ENCODE measurements at places on chromosomes 7 and 10. TPM values are rescaled to one million over a fixed set of nuclear protein-coding genes. Genes with fewer than 3 reads are reported as not detected.

ACSL5 gene
- total RNA-seq: 12.2 TPM

DNA sequence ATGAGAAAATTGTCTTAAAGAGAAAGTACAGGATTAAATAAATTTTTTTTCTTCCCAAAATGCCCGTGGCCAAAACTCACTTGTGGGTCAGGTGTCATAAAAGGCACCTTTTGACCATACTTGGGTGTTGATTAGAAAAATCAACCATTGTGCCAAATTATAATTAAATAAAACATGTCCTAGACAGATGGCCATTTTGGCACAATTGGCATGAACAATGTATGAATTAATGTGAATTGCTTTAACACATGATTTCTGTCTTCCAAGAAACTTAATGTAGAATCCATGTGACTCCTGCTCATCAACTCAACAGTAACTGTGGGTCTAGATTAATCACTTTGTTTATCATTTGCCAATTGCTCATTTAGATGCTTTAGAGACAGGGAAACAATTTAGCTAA, 64.0 kb downstream of the CSTF2T start:
- H3K4me1 ChIP-seq: no peaks in the 10 kb centered on the region
- H3K27ac ChIP-seq: no peak overlapping the region
- no peak overlapping the region for H3K4me3 ChIP-seq
- H3K27me3 ChIP-seq: no peaks in the 10 kb centered on the region
- no peaks in the 10 kb centered on the region for H3K36me3 ChIP-seq

PTEN gene
- 192 TPM for total RNA-seq

GRCh38 chr7:157692460-157693011, 355.7 kb downstream of the DNAJB6 start:
- H3K27ac ChIP-seq: no peak overlapping the region
- H3K27me3 ChIP-seq: no peaks in the 10 kb centered on the region
- H3K4me1 ChIP-seq: no peaks in the 10 kb centered on the region
- peak; percentile 4 for DNase-seq
- no peaks in the 10 kb centered on the region for H3K36me3 ChIP-seq
- no peak overlapping the region for H3K4me3 ChIP-seq

GRCh38 chr10:51892965-51893658, 193.7 kb upstream of the CSTF2T start:
- no peak overlapping the region for H3K27ac ChIP-seq
- H3K27me3 ChIP-seq: no peaks in the 10 kb centered on the region
- no peaks in the 10 kb centered on the region for H3K36me3 ChIP-seq
- no peak overlapping the region for H3K4me3 ChIP-seq

C10orf143 gene
- total RNA-seq: 8.6 TPM

DNA sequence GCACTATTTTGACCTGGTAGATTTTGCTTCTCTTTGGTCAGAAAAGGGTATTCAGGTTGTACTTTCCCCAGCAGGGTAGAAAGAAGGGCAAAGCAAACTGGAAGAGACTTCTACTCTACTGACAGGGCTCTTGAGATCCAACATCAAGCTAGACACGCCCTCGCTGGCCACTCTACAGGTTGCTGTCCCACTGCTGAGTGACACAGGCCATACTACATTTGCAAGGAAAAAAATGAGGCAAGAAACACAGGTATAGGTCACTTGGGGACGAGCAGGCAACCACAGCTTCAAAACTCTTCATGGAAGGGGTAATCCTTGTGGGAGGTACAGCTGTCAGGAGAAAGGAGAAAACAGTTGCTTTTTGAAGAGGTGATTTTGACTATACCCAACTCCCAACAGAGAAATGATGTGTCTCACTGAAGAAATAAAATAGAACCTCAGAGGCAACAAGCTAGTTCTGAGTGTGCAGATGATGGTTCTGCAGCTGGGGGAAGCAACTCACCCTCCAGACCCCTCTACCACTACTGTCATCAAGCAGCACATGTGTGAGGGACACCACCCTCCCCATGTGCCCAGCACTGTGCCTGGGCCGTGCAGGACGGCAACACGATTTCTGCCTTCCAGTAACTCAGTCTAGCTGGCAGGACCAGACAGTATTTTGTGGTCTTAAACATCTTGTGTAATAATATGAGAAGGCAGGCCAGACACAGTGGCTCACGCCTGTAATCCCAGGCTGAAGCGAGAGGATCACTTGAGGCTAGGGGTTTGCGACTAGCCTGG, 16.3 kb downstream of the AKR1B1 start:
- peaks cover 92% of the 10 kb centered on the region for H3K36me3 ChIP-seq
- H3K4me1 ChIP-seq: no peaks in the 10 kb centered on the region
- no peak for DNase-seq

- no peaks in the 10 kb centered on the region for H3K4me1 ChIP-seq
- H3K4me3 ChIP-seq: no peak overlapping the region
- H3K36me3 ChIP-seq: no peaks in the 10 kb centered on the region
- H3K27me3 ChIP-seq: no peaks in the 10 kb centered on the region
- no peak for DNase-seq
- no peak overlapping the region for H3K27ac ChIP-seq
These were observed 16.6 kb upstream of the WDFY4 start for GRCh38 chr10:48667960-48668590.

- no peak overlapping the region for H3K27ac ChIP-seq
- DNase-seq: peak; percentile 77
- H3K27me3 ChIP-seq: no peaks in the 10 kb centered on the region
- no peak overlapping the region for H3K4me3 ChIP-seq
These were observed 22.9 kb upstream of the NANOS1 start for GRCh38 chr10:119006451-119007210.

DNA sequence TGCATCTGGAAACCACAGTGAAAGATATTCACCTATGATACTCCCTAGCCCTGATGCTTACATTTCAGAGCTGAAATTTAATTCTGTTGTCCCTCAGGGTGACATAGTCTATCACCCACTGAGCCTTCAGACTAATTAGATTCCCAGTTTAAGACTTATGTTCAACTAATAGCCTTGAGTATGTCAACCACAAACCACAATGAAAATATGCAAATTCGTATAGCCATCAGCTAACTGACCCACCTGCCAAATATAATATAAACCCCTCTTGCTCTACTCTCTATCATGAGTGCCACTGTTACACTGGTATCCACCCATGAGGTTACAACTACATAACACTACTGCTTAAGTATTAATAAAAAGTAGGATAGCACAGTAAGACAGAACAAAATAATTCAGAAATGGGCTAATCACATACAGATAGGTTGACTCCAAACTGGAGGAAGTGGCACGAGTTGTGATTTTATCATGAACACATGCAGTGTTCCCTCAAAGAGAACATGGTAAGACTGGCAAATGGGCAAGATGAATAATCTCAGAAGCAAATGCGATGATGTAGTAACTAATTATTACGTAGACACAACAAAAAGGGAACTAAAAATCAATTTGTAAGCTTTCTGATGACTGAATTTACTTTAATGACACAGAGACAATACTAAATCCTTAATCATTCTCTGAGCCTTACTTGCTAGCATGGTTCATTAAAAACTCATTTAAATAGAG, 290.6 kb downstream of the PARD3 start:
- H3K4me3 ChIP-seq: no peak overlapping the region
- H3K27ac ChIP-seq: no peak overlapping the region
- no peaks in the 10 kb centered on the region for H3K36me3 ChIP-seq
- peaks cover 24% of the 10 kb centered on the region for H3K4me1 ChIP-seq
- no peaks in the 10 kb centered on the region for H3K27me3 ChIP-seq

DNA sequence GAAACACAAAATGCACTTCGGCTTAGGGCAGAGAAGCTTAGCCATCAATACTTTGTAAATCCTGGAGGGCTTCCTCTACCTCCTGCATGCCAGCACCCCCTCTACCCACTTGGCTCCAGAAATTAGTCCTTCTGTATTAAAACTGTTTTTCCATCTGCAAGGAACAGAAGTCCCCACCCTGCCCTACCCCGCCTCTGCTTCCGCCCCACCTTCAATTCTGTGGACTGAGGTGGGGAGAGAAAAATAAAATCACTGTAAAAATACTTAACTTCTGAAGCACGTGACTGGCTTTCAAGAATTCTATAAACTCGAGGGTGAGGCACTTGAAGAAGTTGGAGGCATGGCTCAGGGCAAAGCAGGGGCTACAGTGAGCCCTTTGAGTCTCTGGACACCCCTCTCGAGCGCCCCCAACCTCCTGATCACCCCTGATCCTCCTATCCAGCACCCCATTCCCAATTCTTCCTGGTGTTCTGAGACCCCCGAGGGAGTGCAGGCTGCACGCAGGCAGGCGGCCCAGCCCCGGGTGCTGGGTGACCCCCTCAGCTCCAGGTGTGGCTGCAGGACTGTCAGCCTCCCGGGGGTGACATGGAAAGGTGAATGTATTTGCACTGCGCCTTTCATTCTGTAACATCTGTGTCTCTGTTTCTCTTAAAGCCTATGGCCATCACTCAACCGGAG, 7.3 kb upstream of the KIAA1217 start:
- H3K4me1 ChIP-seq: peaks cover under 1% of the 10 kb centered on the region
- H3K4me3 ChIP-seq: no peak overlapping the region
- H3K36me3 ChIP-seq: no peaks in the 10 kb centered on the region
- H3K27me3 ChIP-seq: no peaks in the 10 kb centered on the region
- no peak for DNase-seq
- H3K27ac ChIP-seq: no peak overlapping the region

Measured in tibial nerve (tissue), 4 donors.